ENCODE measurements at places on chromosomes 1 and 21.

GRCh38 chr1:8536515-8536914, 218.6 kb downstream of the SLC45A1 start:
- DNase-seq = no peak

- DNase-seq = no peak
Measured at GRCh38 chr1:44036409-44037139, 5.3 kb upstream of the SLC6A9 start.

GRCh38 chr21:44516828-44517174, 23.2 kb downstream of the KRTAP10-1 start:
- no peak for DNase-seq

- no peak for DNase-seq
Measured at GRCh38 chr1:227576189-227576588, 12.8 kb downstream of the ZNF678 start.

GRCh38 chr1:111837393-111837792, 81.7 kb downstream of the DDX20 start:
- DNase-seq = no peak

- no peak for DNase-seq
Measured at GRCh38 chr1:246661451-246661850, 62.8 kb upstream of the SCCPDH start.

DNA sequence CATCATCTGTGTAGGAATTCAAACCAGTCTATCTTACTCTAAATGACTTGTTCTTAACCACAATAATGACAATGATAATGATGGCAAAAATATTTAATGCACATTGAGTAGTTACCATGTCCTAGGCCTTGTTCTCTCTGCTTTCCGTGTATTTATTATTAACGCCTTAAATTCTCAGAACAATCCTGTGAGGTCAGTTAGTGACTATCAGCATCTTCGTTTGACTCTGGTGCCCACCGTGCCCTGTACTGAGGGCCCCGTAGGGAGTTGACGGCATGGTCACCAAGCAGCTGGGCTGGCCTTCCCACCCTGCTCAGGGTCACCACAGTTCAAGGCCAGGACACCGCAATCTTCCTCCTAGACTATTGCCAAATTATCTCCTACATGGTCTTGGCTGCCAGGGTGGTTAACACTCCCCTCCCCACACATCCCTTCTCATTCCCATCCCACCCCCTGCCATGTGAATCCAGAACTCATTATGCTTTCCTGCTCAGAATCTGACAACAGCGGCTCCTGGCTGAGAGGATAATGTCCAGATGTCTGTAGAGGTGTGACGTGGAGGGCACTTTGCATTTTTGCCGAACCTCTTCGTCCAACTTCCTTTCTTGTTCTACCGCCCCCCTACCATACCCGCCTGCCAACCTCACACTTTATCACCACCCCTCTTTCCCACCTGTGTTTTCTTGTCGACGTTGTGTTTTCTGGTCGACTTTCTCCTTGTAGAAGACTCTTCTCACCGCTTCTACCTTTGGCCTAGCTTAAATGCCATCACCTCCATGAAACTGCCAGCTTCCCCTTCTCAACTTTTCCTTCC, 33.4 kb downstream of the IGFN1 start:
- no peak for DNase-seq

- DNase-seq = no peak
Measured at GRCh38 chr1:26951821-26952497, 8.3 kb downstream of the KDF1 start.

- DNase-seq = no peak
Measured at GRCh38 chr1:245380790-245381535, 226.2 kb downstream of the KIF26B start.

DNA sequence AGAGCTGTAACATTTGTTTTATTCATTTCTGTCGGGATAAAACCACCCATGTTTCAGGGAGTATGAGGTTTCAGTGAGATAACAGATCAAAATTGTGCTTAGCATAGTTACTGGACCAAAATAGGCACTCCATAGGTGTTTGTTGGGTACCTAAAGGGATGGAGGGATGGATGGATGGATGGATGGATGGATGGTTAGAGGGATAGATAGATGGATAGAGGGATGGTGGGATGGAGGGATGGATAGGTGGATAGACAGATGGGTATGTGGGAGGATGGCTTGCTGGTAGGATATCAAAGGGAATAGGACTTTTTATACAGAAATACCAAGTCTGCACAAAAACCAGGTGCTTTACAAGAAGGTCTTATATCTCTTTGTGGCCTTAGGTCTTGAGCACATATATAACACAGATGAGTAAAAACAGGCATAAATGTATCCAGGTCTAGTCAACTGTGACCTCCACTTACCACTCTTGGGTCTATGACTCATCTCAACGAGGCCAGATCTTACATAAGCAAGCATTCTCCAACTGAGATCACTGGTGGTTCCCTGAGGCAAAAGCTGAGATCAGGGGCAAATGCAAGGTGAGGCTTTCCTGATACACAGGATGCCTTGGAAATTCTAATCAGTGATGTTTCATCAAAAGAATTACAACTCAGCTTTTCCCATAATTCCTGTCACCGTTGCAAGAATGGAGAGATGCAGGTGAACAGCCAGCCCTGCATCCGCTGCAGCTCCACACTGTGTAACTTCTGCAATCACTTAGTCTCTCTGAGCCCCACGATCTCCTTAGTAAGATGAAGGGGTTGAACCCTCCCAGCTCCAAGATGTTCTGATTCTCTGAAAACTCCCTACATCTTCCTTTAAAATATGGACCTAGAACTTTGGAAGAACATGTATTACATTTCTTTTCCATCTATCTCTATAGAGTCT, 32.0 kb downstream of the PTAFR start:
- DNase-seq = no peak

DNA sequence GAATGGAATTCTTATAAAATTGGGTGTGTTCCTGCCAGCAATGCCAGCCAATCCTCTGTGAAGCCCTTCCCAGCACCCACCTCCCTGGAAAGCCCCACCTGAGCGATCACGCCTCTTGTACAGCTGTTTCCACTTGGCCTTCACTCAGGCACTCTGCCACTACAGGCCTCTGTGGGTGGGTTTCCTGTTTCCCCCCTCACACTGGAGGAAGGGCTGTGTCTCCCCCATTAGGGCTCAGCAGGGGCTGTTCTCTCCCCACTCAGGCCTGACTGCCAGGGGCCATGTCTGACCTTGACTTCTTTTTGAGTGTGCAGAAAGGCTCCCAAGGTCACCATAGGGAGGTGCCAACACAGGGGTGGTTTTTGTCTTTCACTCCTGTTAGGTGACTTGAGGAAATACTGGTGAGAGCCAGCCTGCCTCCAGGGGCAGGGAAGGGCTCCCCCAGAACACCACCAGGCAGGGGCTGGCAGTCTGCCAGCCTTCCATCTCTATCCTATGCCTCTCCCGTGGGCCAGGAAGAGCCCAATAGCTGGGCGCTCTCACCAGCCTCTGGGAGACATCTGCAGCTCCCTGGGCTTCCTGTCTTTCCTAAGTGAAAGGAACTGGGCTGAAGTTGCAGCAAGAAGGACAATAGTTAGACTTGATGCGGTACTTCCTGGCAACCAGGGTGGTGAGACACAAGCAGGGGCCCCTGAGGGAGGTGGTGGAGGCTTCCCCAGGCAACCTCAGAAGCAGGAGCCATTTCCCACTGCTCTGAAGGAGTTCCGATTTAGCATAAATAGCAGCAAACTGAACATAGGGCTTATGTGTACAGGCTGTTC, 49.1 kb downstream of the ELK4 start:
- DNase-seq = no peak

DNA sequence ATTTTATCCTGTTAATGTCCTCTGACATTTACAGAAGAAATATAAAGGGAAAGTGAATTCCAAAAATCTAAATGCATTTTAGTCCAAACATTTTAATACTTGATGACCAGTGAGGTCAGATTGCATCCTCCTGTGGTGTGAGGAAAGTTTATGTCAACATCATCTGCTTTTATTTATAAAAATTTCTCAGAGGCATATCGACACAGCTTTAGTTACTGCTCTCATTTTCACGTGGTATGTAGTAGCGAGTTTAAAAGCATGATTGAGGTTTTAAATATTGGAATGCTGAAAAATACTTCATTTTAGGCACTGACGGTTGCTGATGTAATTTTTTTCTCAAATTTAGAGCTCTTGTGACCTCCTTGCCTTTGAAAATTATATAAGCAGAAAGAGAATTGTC, 234.8 kb downstream of the HMCN1 start:
- DNase-seq = no peak

- peak; percentile 97 for DNase-seq
Measured at GRCh38 chr1:243727503-243728203, 122.4 kb downstream of the AKT3 start.

GRCh38 chr1:29556657-29557056, 320.3 kb downstream of the PTPRU start:
- DNase-seq = no peak

GRCh38 chr1:101101360-101101759, 75.8 kb upstream of the DPH5 start:
- DNase-seq = no peak

DNA sequence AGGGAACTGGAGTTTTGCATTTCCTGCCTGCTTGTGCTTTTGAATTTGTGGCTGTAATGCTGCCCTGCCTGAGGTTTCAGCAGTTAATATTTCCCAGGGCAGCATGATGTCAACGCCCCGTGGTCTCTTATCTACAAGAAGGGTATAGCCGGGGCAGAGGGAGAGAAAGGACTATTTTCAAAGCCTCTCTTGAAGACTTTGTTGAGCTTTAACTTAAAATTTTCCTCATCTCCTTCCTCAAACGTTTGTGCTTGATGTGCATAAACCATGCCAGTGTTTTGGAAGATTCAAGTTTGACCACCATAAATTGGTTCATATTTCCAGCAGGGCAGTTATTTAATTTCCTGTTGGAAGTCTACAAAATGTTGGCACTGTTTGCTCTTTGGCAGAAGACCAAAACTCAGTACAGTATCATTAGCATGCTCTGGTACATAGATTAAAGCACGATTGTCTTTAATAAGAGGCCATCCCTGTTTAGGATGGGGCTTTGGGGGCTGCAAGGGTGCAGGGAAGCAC, 43.4 kb downstream of the ROR1 start:
- DNase-seq = no peak

- DNase-seq = no peak
Measured at GRCh38 chr1:66240491-66241484, 293.2 kb upstream of the SGIP1 start.
